ENCODE measurements at places on chromosomes 5 and 9.
A peak's percentile ranks its signal among the peaks of the same experiment; 100 is the strongest.

- no peak for DNase-seq
Observed at GRCh38 chr9:110029429-110029955, 178.5 kb downstream of the C9orf152 start.

GRCh38 chr5:139711067-139711905 lies 63.1 kb downstream of the CXXC5 start:
- DNase-seq: peak; percentile 39

- DNase-seq: peak; percentile 61
Observed at GRCh38 chr5:91313757-91314673, 69.1 kb downstream of the ARRDC3 start.

DNA sequence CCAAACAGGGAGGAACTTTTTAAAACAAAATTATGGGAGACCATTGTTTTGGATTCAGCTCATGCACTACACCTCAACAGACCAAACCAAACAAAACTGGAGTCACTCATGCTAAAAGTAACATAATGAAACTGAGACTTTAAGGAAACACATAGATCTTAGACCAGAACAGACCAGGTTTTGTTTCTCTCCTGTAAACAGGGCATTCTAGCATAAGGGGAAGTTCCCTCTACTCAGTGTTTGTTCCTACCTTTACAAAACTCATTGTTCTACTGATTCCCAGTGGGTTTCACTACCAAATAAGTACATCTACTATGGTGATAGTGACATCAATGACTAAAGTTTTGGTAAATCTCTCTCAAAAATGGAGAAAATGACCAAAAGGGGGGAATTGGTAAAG lies 1103.6 kb upstream of the EDIL3 start:
- DNase-seq: no peak

DNA sequence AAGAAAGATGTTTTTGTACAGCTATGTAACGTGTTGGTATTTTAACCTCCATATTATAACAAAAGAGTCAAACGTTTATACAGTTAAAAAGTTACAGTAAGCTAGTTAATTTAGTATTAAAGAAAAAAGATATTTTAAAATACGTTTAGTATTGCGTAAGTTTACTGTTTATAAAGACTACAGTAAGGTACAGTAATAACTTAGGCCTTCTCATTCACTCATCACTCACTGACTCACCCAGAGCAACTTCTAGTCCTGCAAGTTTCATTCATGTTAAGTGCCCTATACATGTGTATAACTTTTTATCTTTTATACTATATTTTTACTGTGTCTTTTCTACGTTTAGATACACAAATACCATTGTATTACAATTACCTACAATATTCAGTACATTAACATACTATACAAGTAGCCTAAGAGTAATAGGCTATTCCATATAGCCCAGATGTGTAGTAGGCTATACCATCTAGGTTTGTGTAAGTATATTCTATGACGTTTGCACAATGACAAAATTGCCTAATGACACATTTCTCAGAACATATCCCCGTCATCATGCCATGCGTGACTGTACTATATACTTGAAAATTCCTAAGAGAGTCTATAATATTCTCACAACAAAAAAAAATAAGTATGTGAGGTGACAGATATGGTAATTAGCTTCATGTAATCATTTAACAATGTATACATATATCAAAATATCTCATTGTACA lies 33.8 kb downstream of the ERP44 start:
- no peak for DNase-seq

GRCh38 chr9:130054325-130054786 lies 650 bp downstream of the GPR107 start:
- no peak for DNase-seq

DNA sequence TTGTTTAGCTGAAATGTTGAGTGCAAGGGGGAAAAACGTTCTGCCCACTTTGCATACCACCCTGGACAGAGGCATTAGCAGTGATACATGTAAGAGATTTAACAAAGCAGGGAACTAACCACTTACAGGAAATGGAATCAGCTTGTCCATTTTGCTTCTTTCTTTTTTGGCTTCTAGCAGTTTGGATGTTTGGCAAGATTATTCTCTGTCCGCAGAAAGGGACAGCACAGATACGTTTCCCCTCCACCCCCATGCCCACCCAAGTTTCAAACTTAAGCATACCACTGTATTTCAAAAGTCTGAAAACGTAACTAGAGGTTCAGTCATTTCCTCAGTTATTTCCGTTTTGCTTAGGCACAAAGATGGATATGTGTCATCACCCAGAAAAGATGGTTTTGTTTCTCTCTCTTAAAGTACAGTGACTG lies 118.4 kb downstream of the GDNF start:
- DNase-seq: no peak

DNA sequence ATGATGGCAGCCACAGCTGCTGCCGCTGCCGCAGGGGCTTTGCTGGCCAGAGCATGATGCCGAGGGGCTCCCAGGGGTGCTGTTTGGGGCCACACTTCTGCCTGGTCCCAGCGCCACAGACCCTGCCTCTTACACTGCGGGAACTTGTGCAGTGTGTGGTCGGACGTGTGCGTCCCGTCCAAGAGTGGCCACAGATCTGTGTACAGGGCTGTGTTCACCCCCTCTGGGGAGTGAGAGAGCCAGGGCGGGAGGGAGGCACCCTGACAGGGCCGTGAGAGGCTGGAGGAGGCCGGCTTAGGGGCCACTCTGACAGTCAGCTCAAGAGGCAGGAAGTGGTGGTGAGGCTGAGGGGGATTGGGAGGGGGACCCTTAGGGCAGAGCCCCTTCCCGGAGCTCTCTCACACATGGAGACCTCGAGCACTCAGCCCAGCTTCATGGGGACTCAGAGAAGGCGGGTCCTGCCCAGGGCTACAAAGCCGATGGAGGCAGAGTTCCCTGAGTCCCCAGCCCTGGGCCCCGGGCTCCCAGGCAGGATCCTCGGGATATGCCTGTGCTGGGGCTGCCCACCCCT lies 13.1 kb upstream of the CARD19 start:
- DNase-seq: no peak

GRCh38 chr9:84340535-84340934 lies at the start of gene SLC28A3:
SLC28A3 (minus strand) TSS chr9:84340758; CDS start chr9:84340633, 125 bp downstream.
- no peak for DNase-seq

GRCh38 chr5:5755888-5756287 lies 333.4 kb downstream of the ICE1 start:
- no peak for DNase-seq

GRCh38 chr9:79583952-79584654 lies 12.3 kb downstream of the TLE4 start:
- no peak for DNase-seq

DNA sequence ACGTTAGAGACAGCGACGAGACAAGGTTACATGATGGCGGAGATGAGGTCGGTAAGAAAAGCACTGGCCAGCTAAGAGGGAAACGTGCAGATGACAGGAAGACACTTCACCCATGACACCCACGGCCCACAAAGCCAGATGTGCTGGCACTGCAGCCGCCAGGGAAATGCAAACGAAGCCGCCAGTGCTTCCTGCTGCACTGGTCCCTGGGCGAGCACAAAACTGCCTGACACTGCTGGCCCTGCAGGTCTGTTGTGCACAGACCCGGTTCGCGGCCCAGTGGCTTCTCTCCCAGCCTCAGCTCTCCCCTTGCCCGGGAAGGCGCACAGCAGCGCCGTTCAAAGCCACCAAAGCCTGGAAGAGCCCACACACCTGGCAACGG lies 20.3 kb downstream of the QSOX2 start:
- DNase-seq: no peak

- DNase-seq: no peak
Observed at GRCh38 chr5:15487228-15487627, 12.8 kb upstream of the FBXL7 start.

GRCh38 chr9:16236311-16236710 lies 634.2 kb downstream of the BNC2 start:
- DNase-seq: no peak

DNA sequence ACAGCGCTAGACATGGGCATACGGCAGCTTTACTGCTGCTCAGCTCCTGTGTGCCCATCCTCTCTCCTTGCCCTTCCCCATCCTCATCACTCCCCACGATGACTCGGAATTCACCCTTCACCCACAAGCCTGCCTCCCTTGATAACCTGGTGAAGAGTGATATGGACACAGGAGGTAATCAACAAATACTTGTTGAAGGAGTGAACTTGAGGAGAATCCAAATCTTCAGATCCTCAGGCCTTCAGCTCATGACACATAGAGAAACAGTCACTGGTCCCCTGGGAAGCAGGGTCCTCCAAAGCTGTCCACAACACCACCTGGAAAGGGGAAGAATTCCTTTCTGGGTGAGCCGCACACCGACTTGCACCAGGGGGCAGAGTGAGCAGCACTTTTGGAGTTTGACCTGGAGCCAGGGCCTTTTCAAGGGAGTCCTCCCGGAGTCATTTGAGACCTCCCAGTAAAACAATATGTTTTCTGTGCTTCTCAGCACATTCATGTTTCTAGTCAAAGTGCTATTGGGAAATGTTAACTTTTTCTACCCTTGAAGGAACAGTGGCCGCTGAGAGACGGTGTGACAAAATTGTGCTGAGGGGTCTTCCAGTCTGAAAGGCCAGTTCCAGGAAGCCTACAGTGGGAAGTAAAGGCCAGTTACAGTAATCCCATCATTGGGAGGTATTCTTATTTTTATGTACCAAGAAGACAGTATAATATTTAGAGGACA lies 332.3 kb downstream of the CWC27 start:
- DNase-seq: no peak

DNA sequence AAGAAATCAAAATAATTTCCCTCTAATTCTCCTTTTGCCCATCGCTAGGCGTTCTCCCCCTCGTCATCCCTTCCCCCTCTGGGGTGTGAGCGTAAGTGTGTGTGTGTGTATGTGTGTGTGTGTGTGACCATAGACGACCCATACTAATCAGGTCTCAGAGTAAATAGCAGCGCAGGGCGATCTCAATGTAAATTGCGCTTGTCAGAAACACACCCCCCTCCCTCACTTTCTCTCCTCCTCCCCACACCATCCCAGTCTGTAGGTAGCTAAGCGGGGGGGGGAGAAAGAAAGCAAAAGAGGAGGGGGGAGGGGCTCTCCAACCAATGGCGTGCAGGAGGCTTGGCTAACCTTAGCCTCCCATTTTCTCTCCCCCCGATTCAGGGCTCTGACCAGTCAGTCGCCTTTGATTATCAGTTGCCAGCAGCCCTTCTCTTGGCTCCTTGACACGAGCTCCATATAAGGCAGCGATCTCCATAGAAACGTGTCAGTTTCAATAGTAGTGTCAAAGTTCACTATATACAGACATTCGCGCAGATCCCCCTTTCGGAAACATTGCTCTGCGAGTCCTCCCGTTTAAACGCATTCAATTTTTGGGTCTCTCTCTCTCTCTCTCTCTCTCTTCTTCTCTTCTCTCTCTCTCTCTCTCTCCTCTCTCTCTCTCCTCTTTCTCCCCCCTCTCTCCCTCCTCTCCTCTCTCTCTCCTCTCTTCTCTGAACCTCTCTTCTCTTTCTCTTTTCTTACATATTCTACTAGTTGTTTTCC lies at the start of gene NR2F1:
TSS of gene NR2F1 (plus strand) at position 546 of the 762 bp plus-strand sequence. CDS start 1,802 bp downstream, outside the sequence.
- DNase-seq: no peak

DNA sequence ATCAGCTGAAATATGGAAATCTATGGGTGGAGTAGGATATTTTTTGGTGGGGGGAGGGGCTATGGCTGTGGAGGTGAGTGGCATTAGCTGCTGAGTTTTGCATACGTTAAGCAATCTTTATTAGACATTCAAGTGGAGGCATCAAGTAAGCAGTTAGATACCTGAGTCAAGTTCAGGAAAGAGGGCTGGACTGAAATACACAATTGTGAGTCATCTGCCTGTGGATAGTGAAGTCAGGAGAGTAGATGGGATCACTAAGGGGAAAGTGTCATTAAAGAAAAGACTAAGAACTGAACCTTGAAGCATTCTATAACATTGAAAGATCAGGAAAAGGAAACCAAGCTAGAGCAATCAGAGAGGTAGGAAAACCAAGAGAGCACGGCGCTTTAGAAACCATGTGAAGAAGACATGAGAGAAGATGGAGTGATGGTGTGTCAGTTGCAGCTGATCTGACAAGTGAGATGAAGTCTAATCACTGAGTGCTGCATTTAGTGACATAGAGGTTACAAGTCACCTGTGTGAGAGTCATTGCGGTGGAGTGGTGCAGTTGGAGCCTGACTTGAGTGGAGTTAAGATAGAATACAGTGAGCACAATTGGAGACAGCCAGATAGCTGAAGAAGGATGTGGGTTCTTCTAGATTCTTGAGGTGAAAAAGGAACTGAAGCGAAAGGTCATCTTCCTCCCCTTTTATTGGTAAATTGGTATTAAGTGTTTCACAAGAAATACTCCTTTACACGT lies 88.7 kb downstream of the PIP5K1B start:
- DNase-seq: no peak

- DNase-seq: no peak
Observed at GRCh38 chr9:133387680-133388079, 11.5 kb downstream of the STKLD1 start.

DNA sequence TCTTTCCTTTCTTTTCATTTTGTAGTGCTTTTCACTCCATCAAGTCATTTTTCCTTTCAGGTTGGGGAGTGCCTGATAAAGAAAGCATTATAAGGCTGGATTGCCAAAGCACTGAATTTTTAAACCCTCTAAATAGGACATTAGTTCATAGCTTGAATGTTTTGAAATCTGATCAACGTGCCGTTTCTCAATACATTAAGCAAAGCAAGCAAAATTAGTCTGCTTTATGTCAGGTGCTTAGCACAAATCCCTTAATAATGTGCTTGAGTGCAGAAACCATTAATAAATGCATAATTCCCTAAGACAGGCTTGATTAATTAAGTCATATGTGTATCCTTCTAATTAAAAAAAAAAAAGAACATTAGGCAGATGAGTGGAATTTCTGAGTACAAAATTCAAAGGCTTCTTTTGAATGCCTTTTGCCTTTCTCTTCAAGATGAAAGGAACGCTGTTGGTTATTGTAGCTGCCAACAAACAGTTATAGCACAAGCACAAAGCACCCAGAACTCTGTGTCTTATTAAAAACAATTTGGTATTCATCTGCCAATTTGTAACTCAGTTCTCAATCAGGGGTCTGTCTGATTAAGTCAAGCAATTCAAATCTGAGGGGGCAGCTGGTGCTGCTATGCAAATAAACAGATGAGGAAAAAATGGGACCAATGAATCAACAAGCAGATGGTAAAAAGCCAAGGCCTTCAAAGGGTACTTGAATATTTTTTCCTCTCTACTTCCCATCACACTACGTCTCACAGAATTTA lies 233.7 kb downstream of the TLE1 start:
- no peak for DNase-seq

GRCh38 chr5:42908086-42908485 lies 96.4 kb upstream of the SELENOP start:
- no peak for DNase-seq

GRCh38 chr9:130846487-130847305 lies 11.6 kb downstream of the ABL1 start:
- no peak for DNase-seq

DNA sequence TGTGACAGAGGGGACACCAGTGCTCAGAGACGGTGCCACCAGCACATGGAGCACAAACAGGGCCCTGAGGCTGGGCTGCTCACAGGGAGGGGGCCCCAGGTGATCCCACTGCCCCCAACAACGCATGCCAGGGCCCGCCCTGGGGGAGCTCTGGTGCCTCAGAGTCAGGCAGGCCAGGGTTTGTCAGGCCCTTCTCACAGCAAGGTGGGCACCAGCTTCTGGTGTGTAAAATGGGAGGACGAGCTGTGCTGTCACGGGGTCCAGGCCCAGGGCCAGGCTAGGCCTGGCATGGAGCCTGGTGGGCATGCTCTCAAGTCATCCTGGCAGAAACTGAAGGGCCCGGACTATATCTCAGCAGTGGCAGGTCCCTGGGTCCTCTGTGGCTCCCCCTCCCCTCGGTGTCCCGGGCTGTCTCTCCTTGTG lies 34.5 kb downstream of the PRRT1B start:
- no peak for DNase-seq

Data from stimulated activated CD8-positive, alpha-beta memory T cell treated with anti-CD3 and anti-CD28 coated beads, Interleukin-2, amount 100 ng/mL, for 1 hour (primary cell).